ENCODE measurements at places on chromosomes 12 and 14.

- DNase-seq: no peak
These were observed 11.8 kb upstream of the TUBA1C start for GRCh38 chr12:49253033-49253623.

DNA sequence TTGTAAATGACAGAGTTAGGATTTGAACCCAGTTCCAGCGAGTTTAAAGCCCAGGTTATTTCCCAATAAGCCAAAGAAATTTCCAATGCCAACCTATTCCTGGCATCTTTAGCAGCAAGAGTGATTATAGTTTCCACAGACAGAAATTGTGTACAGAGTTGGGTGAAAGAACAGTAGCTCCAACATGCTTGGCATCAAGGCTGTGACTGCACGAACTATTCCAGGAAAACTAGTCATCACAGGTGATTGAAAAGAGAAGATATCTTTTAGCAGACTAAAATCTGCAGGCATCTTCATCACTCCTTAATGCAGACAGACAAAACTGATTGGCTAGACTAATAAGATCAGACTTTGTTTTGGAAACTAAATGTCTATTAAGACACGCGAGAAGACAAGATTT is 262.7 kb upstream of the PLEKHG7 start:
- DNase-seq: no peak

DNA sequence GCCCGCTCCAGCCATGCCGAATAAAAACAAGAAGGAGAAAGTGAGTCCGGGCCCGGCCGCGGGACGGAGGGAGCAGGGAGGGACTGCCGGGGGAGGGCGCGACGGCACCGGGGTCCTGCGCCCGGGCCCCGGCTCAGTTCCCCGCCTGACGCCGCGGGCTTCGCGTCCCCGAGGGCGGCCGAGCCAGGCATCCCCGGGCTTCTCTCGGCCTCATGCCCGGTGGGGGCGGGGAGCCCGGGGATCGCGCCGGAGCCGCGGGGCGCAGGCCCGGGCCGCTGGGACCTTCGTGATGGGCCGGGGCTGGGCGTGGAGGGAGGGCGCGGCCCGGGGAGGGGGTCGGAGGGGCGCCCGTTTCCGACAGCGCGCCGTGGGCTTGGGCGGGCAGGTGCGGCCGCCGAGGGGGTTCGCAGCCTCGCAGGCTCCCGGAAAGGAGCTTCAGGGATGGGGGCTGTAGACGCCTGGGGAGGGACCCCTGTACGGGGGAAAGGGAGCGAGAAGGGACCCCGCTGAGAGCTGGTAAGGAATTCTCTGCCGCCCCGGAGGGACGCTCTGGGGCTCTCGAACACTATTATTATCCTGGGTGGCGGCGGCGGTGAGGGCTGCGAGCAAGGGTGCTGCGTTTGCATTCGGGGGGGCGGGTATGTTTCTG is 496 bp downstream of the PPP2R5C start:
- DNase-seq: no peak

GRCh38 chr12:46390304-46390703 is 17.7 kb upstream of the SLC38A2 start:
- no peak for DNase-seq

GRCh38 chr14:91119556-91120311 is 5.9 kb downstream of the DGLUCY start:
- DNase-seq: no peak

DNA sequence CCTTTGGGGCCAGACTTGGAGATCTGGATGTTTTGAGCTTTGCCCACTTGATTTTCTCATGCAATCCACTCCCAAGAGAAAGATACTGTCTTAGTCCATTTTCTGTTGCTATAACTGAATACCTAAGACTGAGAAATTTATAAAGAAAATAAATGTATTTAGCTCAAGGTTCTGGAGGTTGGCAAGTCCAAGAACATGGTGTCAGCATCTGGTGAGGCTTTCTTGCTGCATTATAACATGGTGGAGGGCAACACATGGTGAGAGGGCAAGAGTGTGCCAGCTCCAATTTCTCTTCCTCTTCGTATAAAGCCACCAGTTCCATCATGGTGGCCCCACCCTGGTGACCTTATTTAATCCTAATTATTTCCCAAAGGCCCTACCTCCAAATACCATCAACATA is 39.6 kb upstream of the NFKBIA start:
- DNase-seq: no peak

DNA sequence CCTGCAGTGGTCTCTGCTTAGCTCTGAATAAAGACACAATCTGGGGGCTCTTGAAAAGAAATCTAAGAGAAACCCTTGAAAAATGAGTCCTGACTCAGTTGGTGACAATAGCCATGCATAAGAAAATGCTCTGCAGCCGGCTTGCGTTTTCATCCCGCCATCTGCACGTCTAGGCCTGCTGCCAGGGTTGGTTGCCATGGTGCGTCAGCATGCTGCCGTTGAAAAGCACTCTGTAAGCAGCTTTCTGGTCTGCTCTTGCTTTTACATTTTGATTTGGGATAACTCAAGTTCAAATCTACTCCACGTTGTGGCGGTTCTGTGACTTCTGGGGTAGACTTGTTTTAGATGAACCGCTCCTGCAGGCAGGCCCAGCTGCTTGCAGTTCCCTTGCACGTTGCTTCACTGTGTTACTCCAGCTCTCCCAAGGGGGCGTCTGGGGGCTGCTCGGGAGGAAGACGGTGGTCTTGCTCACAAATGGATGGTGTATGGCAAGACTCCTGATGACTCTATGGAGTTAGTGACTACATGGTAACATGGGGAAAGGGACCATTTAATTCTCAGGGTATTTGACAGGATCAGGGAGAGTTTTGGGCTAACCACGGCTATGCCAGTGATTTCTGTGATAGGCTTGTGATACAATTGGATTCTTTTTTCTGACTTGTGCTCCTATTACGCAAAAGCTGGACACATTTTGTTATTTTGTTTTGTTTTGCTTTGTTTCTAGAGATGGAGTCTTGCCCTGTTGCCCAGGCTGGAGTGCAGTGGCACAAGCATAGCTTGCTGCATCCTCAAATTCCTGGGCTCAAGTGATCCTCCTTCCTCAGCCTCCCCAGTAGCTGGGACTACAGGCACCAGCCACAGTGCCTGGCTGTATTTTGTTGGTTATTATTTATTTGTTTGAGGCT is 15.8 kb downstream of the WNT5B start:
- DNase-seq: peak; percentile 93

DNA sequence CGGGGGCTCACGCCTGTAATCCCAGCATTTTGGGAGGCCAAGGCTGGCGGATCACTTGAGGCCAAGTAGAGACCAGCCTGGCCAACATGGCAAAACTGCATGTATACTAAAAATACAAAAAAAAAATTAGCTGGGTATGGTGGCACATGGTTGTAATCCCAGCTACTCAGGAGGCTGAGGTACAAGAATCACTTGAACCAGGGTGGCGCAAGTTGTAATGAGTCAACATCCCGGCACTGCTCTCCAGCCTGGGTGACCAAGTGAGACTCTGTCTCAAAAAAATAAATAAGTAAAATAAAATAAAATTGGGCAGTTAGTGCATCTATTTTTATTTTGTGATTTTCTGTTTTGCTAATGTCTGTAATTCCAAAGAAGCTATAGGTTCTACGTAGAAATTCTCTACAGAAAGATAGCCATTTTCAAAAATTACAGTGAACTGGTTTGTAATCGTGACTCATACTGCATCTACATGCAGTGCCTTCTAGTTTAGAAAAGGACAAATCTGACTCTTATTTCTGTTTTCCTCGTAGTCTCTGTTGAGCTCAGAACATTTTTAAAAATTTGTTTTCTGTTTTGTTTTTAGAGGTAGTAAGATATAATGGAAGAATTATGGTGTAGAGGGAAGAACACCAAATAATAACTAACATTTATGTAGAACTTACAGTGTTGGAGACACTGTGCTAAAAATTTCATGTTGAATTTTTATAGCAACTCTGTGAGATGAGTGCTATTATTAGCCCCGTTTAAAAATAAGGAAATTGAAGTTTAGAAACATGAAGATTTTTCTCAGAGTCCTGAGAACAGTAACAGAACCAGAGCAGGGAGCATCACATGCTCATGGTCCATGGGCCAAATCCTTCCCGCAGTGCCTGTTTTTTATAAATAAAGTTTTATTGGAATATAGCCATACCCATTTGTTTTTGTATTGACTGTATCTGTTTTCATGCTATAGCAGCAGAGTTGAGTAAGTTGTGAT is 201.2 kb downstream of the SYNE2 start:
- DNase-seq: no peak

DNA sequence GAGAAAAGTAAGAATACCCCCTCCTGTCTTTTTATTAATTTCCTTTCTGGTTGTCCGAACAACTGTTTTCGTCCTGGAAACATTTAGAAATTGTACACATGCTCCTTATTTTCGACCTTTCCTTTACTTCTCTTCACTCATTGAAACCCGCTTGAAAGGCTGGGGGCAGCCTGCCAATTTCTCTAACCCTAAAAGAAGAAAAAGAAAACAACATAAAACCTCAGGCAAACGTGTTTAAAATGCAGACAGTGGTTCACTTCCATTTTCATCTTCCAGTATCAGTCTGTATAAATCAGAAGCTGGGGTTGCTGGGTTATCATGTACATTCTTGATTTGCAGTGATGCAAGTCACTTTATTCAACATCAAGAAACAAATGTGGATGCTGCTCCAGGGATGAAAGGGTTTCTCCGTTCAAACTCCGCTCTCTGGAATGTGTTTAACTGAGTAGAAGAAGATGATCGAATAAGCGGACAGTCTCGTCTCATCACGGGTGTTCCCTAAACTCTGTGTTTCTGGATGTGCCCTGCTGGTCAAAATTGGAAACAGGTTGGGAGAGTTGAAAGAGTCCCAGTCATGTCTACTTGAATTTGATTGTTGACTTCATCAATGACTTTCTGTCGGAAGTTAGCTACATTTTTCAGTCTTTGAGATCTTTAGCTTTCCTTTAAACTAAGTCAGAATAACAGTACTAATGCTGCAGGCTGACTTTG is 1042.2 kb downstream of the BCL11B start:
- no peak for DNase-seq

- DNase-seq: no peak
These were observed 22.2 kb upstream of the CCND2 start for GRCh38 chr12:4251216-4251891.

DNA sequence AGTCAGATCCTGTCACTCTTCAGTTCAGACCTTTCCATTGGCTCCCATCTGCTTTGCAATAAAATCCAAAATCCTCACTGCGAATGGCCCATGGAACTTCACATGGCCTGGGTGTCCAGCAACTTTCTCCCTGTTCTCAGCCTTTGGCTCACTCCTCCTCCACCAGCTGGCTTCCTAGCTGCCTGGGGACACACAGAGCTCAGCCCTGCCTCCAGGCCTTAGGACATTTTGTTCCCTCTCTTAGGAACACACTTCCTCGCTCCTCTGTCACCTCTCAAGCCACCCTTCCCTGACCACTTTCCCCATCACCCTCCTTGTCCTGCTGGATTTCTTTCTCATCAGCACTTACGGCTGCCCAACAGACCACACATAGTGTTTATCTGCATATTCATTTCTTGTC is 419.6 kb downstream of the MED13L start:
- DNase-seq: no peak

DNA sequence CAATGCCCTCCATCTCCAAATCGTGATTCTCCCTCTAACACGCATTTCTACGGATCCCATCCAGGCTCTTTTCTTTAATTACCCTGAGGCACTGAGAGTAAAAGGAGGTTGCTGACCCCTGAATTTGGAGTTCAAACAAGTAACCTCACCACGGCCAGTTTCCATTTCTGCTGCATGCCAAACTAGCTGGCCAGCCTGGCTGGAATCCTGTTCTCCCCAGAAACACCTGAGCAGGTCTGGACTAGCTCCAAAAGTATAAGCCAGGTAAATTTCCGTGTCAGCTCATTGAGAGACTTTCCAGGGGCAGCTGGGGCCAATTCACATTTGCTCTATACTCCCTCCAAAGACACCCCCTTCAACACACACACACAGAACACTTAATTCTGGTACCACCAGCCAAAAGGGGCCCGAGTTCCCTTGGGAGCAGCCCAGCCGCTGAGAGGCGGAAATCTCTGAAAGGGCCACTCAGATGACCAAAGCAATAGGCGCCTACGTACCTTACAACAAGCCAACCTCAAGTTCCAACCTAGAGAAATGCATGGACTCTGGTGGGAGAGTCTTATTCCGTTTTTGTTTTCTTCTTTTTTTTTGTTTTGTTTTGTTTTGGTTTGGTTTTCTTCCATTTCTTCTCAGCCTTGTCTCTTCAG is 131.4 kb downstream of the NDUFA12 start:
- DNase-seq: no peak

DNA sequence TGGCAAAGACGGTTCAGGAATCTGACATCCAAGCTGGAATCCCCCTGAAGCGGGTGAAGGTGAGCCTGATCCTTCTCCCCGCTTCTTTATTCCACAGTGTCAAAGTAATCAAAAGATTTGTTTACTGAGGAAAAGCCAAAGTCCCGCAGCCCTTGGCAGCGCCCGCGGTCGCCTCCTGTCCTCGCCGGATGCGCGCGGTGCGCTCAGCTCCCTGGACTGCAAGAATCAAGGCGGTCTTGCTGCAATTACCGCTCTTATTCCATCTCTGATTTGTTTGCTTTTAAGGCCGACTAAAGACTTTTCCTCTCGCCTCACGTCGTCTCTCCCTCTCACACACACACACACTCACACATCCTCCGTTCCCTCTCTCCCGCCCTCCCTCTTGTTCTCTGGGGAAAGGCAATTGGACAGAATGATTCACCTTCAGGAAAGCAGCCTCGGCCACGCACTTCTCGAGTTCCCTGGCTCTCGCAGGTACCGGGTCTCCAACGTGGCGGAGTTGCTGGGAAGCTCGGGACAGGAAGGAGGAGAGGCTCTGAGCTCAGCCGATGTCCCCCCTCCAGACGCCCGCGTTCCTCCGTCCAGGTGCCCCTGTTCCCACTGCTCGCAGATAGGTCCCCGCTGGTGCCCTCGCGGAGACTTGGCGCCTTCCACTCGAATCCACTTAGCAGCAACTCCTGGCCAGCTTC is 68.6 kb upstream of the USP15 start:
- peak; percentile 24 for DNase-seq

- DNase-seq: no peak
These were observed 132.7 kb downstream of the SLC41A2 start for GRCh38 chr12:104825408-104825807.

- DNase-seq: no peak
These were observed 72.8 kb downstream of the ZNF664 start for GRCh38 chr12:124045671-124046455.
